ENCODE measurements at places on chromosomes 5 and 9. TPM values are rescaled to one million over a fixed set of nuclear protein-coding genes. Genes with fewer than 3 reads are reported as not detected.

THBS4 gene
- 3.3 TPM for total RNA-seq

GRCh38 chr5:173228639-173229381 is 6.2 kb downstream of the NKX2-5 start:
- H3K27ac ChIP-seq: no peak overlapping the region
- H3K27me3 ChIP-seq: peaks cover 87% of the 10 kb centered on the region
- H3K4me3 ChIP-seq: no peak overlapping the region
- H3K4me1 ChIP-seq: peaks cover 16% of the 10 kb centered on the region
- no peaks in the 10 kb centered on the region for H3K36me3 ChIP-seq

- peak overlapping the region; percentile 8 for H3K27ac ChIP-seq
- no peaks in the 10 kb centered on the region for H3K27me3 ChIP-seq
These were observed 152.5 kb upstream of the RAI14 start for GRCh38 chr5:34503379-34504253.

DNA sequence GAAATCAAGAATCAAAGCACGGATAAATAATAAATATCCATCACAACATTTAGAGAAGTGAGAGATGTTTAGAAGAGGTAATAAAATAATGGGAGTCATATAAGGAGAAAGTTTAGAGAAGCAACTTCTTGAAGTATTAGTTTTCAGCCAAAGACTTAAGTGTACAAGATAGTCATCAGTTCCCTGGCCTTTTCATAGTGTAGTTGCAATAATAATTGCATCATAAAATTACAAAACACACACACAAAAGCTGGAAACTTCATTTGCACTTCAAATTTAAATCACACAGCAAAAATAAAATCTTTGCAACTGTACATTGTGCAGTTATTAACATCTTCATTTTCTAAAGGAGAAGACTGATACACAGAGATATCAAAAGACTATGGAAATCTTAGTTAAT is 319.1 kb upstream of the RGMB start:
- H3K4me1 ChIP-seq: no peaks in the 10 kb centered on the region
- no peaks in the 10 kb centered on the region for H3K36me3 ChIP-seq
- H3K4me3 ChIP-seq: no peak overlapping the region
- no peak overlapping the region for H3K27ac ChIP-seq
- no peaks in the 10 kb centered on the region for H3K27me3 ChIP-seq

- no peak overlapping the region for H3K27ac ChIP-seq
- H3K4me1 ChIP-seq: no peaks in the 10 kb centered on the region
- no peak overlapping the region for H3K4me3 ChIP-seq
- DNase-seq: no peak
- no peaks in the 10 kb centered on the region for H3K27me3 ChIP-seq
- no peaks in the 10 kb centered on the region for H3K36me3 ChIP-seq
These were observed 396.0 kb downstream of the LRRC70 start for GRCh38 chr5:62974623-62975022.

GRCh38 chr5:124550731-124551130 is 195.7 kb downstream of the ZNF608 start:
- no peaks in the 10 kb centered on the region for H3K27me3 ChIP-seq
- H3K27ac ChIP-seq: no peak overlapping the region
- no peaks in the 10 kb centered on the region for H3K4me1 ChIP-seq
- H3K4me3 ChIP-seq: no peak overlapping the region
- H3K36me3 ChIP-seq: no peaks in the 10 kb centered on the region

- H3K36me3 ChIP-seq: peaks cover 33% of the 10 kb centered on the region
- H3K27ac ChIP-seq: peak overlapping the region; percentile 56
- peaks cover 76% of the 10 kb centered on the region for H3K4me1 ChIP-seq
- no peak for DNase-seq
These were observed 86.5 kb downstream of the CEMIP2 start for GRCh38 chr9:71681708-71682272.

DNA sequence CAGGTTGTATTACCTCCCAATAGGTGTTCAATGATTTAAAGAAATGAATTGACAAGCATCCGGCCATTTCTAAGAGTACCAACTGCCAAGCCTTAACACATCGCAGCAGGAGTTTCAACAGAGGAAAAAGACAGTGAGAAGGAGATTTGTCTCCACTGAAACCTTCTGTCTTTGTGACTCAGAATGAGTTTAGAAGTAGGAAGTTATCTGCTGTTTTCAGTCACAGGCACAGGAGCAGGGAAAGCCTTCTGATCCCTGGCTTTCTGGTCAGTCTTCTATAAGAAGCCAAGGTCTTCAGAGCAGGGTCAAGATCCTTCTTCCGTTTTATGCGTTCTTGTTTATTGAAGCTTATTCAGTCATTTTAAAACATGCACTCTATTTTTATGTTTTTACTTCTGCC is 390.7 kb upstream of the PCSK5 start:
- no peak overlapping the region for H3K4me3 ChIP-seq
- H3K4me1 ChIP-seq: peaks cover 6% of the 10 kb centered on the region
- no peaks in the 10 kb centered on the region for H3K27me3 ChIP-seq
- DNase-seq: no peak

Data from left lung (tissue), 14 donors.